Activated CD4-positive, alpha-beta T cell treated with anti-CD3 and anti-CD28 coated beads for 36 hours (primary cell): ENCODE measurements at places on chromosomes 13 and 19. TPM values are rescaled to one million over a fixed set of nuclear protein-coding genes. Genes with fewer than 3 reads are reported as not detected.

DENND1C gene
- 56.3 TPM for total RNA-seq

LILRB3 gene
- total RNA-seq: not detected

BEST2 gene
- total RNA-seq: not detected

MIDN gene
- 46.5 TPM for total RNA-seq

EXOC3L2 gene
- not detected for total RNA-seq

FFAR1 gene
- total RNA-seq: 0.23 TPM

PSMC4 gene
- 114 TPM for total RNA-seq

GRIN3B gene
- not detected for total RNA-seq

WDR88 gene
- total RNA-seq: 0.21 TPM

CCDC8 gene
- total RNA-seq: not detected

IGLON5 gene
- 0.18 TPM for total RNA-seq

DBP gene
- 8.3 TPM for total RNA-seq

C1QTNF9 gene
- not detected for total RNA-seq
